ENCODE measurements at places on chromosomes 6 and 20.

DNA sequence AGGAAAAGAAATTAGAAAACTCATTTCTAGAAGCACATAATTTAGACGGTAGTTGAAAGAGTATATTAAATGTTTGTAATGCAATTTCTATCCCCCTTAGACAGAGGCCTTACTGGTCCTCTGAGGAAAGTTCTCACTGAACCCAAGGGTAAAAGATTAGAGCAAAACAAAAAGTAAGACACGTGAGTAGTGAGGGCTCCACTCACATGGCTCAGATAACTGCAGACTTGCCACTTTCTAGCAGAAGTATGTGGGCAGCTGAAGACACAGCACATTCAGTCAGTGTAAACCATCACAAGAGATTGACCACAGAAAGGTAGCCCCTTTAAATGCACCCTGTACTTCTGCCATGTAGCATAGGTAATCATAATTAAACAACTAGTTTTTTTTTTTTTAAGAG, 193.8 kb downstream of the BTBD9 start:
- DNase-seq = no peak

DNA sequence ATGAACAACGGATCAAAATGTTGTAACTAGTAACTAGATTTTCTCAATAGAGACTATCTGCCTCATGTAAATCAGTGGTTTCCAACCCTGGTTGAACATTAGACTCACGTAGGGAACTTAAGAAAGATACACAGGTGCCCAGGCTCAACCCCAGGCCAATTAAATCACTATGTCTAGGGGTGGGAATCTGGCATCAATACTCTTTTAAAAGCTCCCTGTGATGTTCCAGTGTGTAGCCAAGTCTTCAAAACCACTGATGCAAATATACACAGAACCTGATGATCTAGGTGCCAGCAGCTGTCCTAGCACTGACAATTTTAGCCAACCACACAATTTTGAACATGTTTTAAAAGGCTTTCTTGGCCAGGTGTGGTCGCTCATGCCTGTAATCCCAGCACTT, 128.7 kb downstream of the TBC1D32 start:
- DNase-seq = no peak

GRCh38 chr20:2690718-2691117, 1.9 kb upstream of the EBF4 start:
- DNase-seq = no peak

- no peak for DNase-seq
Measured at GRCh38 chr6:137522198-137522798, 28.1 kb upstream of the OLIG3 start.

GRCh38 chr20:5180933-5181332, 54.1 kb downstream of the CDS2 start:
- no peak for DNase-seq

- DNase-seq = no peak
Measured at GRCh38 chr20:57374931-57375651, 16.1 kb upstream of the RBM38 start.

GRCh38 chr20:36092398-36093024, 62.0 kb upstream of the EPB41L1 start:
- no peak for DNase-seq

- no peak for DNase-seq
Measured at GRCh38 chr6:20441921-20442320, 40.2 kb downstream of the E2F3 start.

DNA sequence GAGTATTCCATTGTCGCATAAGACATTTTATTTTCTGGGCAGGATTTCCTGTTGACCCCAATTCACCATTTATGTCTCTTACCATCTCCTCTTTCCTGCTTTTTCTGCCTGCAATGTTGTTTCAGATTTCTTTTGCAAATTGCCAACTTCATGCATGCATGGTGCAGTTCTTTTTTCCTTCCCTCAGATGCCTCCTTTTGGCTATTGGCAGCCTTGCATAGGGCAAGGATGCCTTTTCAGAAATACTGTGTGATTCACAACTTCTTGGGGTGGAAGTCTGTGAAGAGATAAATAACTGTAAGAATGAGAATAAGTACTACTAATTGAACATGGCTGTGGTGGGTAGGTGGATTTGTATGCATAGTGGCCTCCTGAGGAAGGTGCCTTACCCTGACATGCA, 116.7 kb downstream of the SOX4 start:
- no peak for DNase-seq

GRCh38 chr20:35079472-35080347, 12.9 kb downstream of the TRPC4AP start:
- no peak for DNase-seq

DNA sequence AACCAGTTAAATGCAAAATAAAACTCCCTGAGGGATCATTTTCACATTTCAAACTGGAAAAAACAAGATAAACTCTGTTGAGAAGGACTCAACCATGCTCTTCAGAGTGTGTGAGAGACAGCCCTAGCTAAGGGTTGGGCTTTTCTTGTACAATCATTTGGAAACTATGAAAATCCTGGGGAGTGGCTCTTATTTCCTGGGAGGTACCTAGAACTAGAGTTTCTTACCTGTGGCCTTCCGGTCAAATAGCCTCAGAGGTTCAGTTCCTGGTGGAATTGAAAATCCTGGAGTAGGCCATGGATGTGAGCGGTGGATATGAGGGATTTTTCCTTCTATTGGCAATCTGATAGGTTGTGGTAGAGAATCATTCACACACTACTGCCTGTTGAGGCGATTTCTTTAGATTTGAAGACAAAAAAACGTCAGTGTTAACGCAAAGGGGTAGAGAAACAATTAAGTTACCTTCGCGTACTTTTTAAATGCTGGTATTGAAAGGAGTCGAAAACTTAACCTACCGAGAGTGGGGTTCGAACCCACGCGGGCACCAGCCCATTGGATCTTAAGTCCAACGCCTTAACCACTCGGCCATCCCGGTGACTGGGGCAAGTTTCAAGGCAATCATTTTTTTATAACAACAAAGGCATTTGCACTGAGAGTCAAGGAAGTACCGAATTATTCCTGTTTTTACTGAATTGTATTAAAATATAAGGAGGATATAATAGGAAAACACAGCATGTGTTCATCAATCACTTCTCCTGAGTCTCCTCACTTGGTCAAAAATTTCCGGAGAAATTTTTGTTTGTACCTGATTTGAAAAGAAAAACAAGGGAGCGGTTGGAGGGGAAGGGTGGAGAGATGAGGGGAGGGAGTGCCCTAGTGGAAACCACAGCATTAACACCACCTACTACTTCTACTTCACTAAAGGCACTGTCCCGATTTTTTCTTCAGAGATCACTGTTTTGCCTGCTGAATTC, 191.3 kb downstream of the OR2B2 start:
- DNase-seq = no peak

GRCh38 chr6:4853782-4854511, 77.7 kb downstream of the CDYL start:
- no peak for DNase-seq

DNA sequence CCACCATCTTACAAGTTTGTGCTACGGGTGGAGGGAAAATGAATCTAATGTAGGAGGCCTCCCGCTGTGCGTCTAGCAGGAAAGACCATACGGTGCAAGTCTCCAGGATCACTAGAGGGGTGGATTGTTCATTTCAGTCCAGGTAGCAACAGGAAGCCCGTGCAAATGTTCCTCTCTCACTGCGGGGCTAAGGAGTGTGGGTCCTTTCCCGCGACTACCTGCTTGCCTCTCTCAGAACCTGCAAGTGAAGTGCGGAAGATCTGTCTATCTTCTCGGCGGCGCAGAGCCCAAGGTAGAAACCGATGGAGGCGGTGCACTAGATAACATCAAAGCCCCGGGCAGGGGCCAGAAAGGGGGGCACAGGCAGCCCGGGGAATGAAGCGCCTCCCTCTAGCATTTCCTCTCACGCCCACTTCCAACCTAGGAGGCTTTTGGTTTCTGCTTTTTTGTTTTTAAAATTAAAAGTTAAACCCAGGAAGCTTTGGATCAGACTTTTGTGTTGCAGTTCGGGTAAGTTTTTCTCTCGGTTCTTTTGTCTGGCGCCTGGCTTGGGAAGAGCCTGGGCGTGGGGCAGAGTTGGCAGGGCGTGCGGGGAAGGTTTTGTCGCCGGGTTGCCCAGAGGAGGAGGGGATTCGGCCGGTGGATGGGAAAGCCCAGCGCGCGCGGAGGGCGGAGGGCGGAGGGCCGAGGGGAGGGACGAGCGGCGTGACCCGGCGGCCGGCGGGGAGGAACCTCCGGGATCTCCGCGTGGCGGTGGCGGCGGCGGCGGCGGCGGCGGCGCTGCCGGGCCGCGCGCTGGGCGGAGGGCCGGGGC, 3.5 kb upstream of the HIVEP1 start:
- DNase-seq = peak; percentile 91

All from left forelimb (tissue), 1 donor.